Esophagus muscularis mucosa (tissue), 4 donors: ENCODE measurements at places on chromosomes 2 and 18. TPM values are rescaled to one million over a fixed set of nuclear protein-coding genes. Genes with fewer than 3 reads are reported as not detected.
A peak's percentile ranks its signal among the peaks of the same experiment; 100 is the strongest.

The FSHR gene
- total RNA-seq: not detected

GRCh38 chr2:18506883-18507509, 53.5 kb downstream of the RDH14 start:
- no peak for DNase-seq

The ZNF804A gene
- total RNA-seq: 0.33 TPM

The CERKL gene
- total RNA-seq: not detected

DNA sequence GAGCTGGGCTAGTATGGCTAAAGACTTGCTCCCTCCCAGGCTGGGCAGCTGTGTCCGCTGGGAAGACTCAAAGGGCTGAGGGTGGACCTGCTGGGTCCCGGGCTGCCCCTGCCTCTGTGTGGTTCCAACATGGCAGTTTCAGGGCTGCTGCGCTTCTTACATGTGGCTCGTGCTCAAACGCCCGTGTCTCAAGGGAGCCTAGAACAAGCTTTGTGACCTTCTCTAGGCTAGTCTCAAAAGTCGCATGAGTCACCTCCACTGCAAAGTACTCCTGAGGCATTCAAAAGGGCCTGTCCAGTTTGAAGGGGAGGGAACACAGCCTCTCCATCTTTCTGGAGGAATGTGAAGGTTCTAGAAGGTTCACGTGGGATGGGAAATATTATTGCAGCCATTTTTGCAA, 44.7 kb upstream of the RAB31 start:
- DNase-seq: no peak

DNA sequence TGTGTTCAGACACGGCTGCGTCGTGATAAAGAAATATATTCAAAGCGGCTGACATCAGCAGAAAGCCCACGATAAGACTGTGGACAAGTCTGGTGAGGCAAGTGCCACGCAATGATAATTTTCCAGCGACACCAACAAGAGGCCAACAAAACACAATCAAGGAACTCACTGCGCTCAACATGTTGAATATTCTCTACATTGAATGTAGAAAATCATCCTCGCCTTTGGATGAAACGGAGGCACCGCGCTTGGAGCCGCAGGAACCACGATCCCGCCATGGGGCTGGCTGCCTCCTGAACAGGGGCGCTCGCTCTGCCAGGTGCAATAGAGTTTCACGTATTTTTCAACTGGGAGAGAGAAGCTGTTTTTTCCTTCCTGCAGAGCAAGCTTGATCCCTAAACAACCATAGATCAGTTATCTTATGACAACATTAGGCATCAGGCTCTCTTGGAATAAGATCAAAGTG, 220.3 kb downstream of the ATAD2B start:
- DNase-seq: no peak

- DNase-seq: no peak
These were observed 124.4 kb downstream of the INHBB start for GRCh38 chr2:120470041-120470965.

The TMEM163 gene
- total RNA-seq: 1.3 TPM

DNA sequence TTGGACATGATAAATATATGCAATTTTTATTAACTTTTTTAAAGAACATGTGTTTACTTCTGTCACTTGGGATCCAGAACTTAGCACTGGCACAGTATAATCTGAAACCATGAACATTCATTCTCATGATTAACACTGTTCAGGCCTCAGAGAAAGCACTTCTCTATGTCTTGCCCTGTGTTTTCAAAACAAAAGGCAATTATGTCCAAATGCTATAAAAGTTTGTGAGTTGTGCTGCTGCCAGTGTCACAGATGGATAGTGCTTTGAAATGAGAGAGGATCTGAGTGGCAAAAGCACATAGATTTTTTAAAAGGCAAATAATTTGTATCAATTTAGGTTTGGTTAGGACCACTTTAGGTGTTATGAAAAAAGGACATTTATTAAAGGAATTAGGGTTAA, 470.5 kb upstream of the FAM98A start:
- DNase-seq: no peak

GRCh38 chr2:18077704-18078103, 199.2 kb downstream of the KCNS3 start:
- no peak for DNase-seq

DNA sequence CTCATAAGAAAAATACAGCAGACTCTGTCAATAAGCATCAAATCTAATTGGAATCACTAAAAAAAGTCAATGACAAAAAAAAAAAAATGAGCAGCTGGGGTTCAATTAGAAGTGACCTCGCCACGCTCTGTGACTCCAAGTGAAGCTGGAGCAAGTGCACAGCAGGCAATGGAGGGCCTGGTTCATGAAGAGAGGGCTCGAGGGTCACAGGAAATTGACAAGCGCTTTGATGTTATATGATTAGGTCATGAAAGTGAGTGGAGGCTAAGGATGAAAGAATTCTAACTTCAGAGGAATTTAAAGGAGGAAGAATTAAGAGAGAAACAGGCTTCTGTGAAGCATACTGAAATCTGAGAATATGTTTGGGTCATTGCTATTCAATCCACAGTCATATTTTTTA, 85.4 kb upstream of the TMEM18 start:
- no peak for DNase-seq

GRCh38 chr2:37326285-37326684, 1.7 kb upstream of the PRKD3 start:
- no peak for DNase-seq

The ITPRIPL1 gene
- 0.66 TPM for total RNA-seq

- no peak for DNase-seq
These were observed 35.4 kb upstream of the STK17B start for GRCh38 chr2:196206804-196207203.

The COPS8 gene
- total RNA-seq: 94.1 TPM

GRCh38 chr18:54263904-54264336, 5.4 kb upstream of the POLI start:
- no peak for DNase-seq

The COLEC12 gene
- 36.4 TPM for total RNA-seq

The ACOXL gene
- not detected for total RNA-seq

DNA sequence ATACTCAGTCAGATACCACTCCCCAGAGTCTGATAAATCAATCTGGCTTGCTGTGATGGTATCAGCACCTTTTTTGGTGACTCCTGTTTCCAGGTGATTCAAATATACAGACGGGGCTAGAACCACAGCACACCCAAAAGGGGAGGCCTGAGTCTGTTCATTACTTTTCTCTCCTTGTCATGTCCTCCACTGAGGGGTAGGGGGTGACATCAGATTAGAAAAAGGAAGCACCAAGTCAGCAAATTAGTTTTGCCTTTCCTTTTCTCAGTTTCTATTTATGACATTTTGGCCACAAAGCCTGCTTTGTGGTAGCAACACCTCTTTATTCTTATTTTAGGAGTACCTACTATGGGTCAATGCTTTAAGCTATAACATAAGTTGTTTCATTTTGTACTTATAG, 127.4 kb downstream of the CCDC102B start:
- no peak for DNase-seq

- no peak for DNase-seq
These were observed 59.9 kb downstream of the SUMO1 start for GRCh38 chr2:202178346-202178958.

GRCh38 chr2:129689653-129690448, 289.6 kb upstream of the RAB6C start:
- no peak for DNase-seq

The SERPINB4 gene
- not detected for total RNA-seq

The KATNAL2 gene
- total RNA-seq: 3.9 TPM

The TRIM54 gene
- not detected for total RNA-seq

DNA sequence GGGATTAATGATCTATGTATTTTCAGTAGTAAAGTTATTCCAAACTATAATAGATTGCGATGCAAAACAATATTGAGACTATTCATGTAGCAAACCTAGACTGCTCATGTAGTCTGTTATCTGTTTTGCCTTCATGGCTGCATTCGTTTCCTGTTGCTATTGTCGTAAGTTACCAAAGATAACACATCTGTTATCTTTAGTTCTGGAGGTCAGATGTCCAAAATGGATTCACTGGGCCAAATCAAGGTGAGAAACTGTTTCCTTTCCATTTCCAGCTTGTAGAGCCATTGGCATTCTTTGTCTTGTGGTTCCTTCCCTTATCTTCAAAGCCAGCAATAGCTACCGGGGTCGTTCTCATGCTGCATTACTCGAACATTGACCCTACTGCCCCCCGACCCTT, 20.9 kb downstream of the ITGAV start:
- DNase-seq: no peak

DNA sequence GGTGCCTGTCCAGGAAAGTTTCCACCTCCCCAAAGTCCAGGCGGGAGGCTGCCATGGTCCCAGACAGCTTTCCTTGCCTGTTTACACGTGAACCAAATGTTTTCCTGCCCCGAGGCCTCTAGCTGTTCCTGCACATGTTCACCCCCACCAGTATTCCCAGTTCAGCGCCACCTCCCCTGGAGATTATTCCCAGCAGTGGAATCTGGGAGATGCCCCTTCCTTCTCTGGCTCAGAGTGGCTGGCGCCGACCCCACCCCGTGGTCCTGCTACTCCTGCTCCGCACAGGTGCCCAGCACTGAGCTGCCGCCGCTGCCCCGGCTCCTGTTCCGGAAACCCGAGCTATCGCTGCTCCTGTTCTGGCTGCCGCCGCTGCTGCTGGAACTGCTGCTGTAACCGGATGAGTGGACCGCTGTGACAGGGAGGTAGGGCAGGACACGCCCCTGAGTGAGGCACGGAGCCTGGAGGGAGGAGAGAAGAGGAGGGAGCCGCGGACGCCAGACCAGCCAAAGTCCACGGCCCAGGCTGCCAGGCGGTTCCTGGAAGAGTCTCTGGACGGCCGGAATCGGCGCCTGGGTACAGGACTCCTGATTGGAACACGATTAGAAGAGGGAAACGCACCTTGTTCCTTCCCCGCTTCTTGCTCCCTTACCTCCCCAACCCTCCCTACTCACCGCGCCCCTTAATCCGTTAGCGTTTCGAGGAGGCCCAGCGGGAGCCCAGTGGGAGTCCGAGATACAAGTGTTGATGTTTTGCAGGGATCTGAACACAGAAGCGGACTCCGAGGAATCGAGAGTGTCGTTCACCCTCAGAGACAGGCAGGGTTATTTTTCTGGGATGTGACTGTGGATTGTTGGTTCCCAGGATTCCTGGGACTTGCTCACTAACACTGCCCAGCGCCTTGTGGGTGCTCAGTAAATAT, at the start of gene PDE11A:
TSS of gene PDE11A (minus strand) at position 395 of the 919 bp plus-strand sequence. CDS start at position 55, 340 bp downstream.
- DNase-seq: peak; percentile 92

The ABCG8 gene
- not detected for total RNA-seq

The LYPD6B gene
- total RNA-seq: not detected

The PROKR1 gene
- not detected for total RNA-seq

GRCh38 chr18:1104181-1104881, 199.7 kb downstream of the ADCYAP1 start:
- no peak for DNase-seq
